T-cell (primary cell): ENCODE measurements at places on chromosomes 6 and 20. TPM values are rescaled to one million over a fixed set of nuclear protein-coding genes. Genes with fewer than 3 reads are reported as not detected.

Gene HS3ST5
- total RNA-seq = not detected

Gene HRH3
- total RNA-seq = not detected

Gene RPN2
- total RNA-seq = 88.8 TPM

Gene NNAT
- not detected for total RNA-seq

Gene TMEM200A
- 3.4 TPM for total RNA-seq

Gene TMEM242
- total RNA-seq = 12.6 TPM

Gene CFAP206
- total RNA-seq = not detected

Gene SLC17A2
- total RNA-seq = not detected

Gene EMILIN3
- not detected for total RNA-seq

Gene DCDC2
- total RNA-seq = 0.13 TPM

Gene VGLL2
- not detected for total RNA-seq

Gene SASH1
- total RNA-seq = 0.95 TPM

Gene KCNK16
- not detected for total RNA-seq

Gene SLC2A4RG
- total RNA-seq = 132 TPM

Gene COL21A1
- not detected for total RNA-seq

Gene BTN1A1
- not detected for total RNA-seq

Gene ACTL10
- total RNA-seq = 7.9 TPM

Gene DZANK1
- total RNA-seq = 2.3 TPM

Gene GTSF1L
- total RNA-seq = 0.63 TPM

Gene SIRPD
- total RNA-seq = not detected

Gene SOX4
- total RNA-seq = 2.9 TPM

Gene HDGFL1
- not detected for total RNA-seq

Gene LY6G6D
- total RNA-seq = not detected

Gene OR12D3
- total RNA-seq = not detected

Gene PLG
- total RNA-seq = not detected

Gene SEL1L2
- total RNA-seq = not detected

Gene SMLR1
- not detected for total RNA-seq

Gene ANKEF1
- total RNA-seq = 1.9 TPM

Gene JPH2
- total RNA-seq = not detected

Gene SIRPA
- total RNA-seq = 0.57 TPM

Gene CYP21A2
- total RNA-seq = 0.43 TPM

Gene CST3
- 9.0 TPM for total RNA-seq

Gene TBXT
- total RNA-seq = not detected

Gene OLIG3
- total RNA-seq = not detected

Gene ZNF334
- total RNA-seq = 0.14 TPM

Gene LBP
- not detected for total RNA-seq

Gene PRKN
- 6.9 TPM for total RNA-seq

Gene KIAA0408
- 2.2 TPM for total RNA-seq

Gene ESR1
- total RNA-seq = 5.8 TPM

Gene HLA-DQB2
- not detected for total RNA-seq

Gene SPEF1
- total RNA-seq = not detected

Gene SLC12A5
- not detected for total RNA-seq

Gene C6orf47
- 16.3 TPM for total RNA-seq

Gene MUCL3
- total RNA-seq = not detected

Gene DEK
- total RNA-seq = 109 TPM

Gene C6orf89
- total RNA-seq = 38.7 TPM

Gene MYCT1
- 0.26 TPM for total RNA-seq

Gene PNPLA1
- 0.20 TPM for total RNA-seq

Gene SIRPG
- 48.2 TPM for total RNA-seq

Gene PHACTR1
- total RNA-seq = 2.6 TPM
